ENCODE measurements at places on chromosomes 5 and 9.

GRCh38 chr5:22306011-22306410, 547.1 kb downstream of the CDH12 start:
- no peak for DNase-seq

DNA sequence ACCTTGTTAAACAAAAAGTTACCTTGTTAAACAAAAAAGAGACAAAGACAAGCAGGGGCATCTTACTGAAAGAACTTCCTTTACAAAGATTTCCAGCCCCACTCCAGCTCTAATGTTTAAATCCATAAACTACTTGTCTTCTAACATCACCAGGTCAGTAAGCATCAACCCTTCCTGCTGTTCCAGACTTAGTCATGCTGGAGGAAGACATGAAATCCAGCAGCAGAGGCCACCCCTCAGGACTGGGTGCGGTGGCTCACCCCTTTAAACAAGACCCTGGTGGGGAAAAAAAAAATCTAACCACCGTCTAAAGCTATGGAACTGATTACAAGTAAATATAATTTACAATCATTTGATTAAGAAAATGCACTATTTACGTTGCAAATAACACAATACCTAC, 9.1 kb downstream of the PDCL start:
- DNase-seq = no peak

DNA sequence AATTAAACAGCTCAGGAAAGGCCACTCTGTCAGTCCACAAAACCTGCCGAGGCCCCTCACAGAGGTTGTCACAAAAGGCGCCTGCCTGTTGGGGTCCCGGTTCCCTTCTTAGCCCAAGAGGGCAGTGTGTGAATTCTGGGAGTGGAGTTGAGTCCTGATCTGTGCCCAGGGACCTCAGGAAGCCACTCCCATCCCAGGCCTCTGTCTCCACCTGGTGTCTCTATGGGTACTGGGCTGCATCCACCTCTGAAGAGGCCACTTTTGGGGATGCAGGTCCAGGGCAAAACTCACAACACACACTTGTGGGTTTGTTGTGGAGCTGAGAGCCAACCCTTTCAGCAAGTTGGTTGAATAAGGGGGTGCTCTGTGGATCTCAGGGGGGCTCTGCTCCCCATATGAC, 74.3 kb upstream of the STXBP1 start:
- no peak for DNase-seq

DNA sequence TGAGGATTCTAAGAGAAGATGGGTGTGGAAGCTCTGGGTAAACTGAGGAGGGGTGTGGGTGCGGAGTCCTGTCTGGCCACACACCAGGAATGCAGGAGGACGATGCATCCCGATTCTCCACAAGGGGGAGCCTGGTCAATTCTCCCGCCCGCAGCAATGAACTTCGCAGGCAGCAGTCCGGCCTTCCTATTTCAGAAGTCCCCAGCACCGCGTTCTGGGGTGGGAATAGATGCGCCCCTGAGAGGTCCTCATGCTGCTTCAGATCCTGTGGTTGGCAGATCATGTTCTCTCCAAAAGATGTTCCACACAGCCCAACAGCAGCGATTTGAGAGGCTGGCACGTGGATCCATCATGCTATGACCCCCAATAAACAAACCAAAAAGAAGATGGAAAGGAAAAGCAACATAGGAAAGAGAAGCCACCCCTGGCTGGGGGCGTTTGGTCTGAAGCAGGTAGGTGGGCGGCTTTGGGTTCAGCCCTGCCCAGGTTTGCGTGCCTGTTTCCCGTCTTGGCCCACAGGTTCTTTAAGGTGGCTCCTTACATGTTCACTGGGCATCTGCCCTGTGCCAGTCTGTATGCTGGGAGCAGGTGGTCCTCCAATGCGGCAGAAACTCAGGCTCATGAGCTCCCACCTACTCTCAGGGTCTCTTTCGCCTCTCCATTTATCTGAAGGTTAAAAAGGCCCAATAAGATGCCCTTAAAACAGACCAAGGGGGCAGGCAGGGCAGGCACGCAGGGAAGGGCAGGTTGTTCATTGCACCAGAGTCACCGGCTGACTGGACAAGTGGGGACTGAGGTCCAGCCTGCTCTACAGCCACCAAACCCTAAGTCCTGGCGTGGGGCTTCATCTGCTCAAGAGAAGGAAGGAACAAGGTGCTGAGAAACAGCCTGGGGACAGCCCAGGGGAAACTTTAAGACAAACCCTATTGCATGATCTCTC, 171.6 kb downstream of the PAX5 start:
- no peak for DNase-seq

GRCh38 chr5:180155365-180155926, 53.6 kb downstream of the RASGEF1C start:
- peak; percentile 33 for DNase-seq

- no peak for DNase-seq
Observed at GRCh38 chr5:151155775-151156506, 1.6 kb downstream of the ANXA6 start.

GRCh38 chr5:122137702-122138101, 8.4 kb downstream of the ZNF474 start:
- no peak for DNase-seq

DNA sequence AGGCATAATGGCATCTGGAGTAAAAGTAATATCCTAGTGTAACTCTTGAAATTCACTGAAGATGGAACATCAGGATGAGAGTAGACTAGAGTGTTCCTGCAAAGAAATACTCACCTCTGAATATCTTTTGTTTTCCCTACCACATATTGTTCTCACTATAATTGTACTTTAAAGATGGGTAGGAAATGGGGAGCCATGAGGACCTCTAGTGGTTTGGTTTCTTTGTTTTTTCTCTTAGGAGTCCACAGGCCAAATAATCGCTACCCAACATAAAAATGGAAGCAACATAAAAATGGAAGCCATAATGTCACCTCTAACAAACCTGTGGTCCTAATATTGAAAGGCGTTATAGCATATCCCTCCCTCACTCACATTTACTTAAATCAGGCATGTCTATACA, 2375.8 kb downstream of the MAT2B start:
- no peak for DNase-seq

DNA sequence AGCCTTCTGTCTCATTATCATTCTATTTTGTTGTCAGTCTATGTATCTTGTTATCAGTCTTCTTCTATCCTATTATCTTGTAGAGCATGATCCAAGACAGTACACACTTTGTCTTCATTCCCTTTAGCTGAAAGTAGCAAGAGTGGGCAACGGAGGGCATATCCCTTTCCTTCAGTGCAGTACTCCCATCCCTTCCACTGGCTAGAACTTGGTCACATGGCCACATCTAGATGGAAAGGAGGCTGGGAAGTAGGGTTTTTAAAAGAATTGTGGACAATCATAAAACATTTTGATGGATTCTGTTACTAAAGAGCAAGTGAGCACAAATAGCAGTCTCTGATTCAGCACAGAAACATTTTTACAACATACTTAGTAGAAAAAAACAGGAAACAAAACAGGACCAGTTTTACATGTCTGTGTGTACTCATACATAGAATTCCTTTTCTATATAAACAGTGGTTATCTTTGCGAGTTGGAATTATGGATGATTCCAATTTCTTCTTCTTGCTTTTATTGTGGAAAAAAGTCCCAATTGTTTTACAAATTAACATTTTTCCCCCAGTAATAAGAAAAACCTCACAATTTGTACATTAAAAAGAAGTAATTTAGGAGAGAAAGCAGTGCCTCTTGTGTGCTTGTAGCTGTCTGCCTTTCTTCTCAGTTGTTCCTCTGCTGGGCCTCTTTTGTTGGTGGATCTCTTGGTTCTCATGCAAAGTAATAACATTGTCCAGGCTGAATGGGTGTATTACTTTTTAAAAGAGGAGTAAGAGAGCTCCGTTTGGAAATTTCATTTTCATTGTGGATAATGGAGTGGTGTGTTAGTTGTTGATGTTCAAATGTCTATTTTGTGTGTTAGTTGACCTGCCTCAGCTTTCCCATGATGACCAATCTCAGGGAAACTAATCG, 410.9 kb upstream of the TRPC7 start:
- DNase-seq = no peak

GRCh38 chr5:137379555-137380286, 119.4 kb downstream of the SPOCK1 start:
- DNase-seq = no peak

DNA sequence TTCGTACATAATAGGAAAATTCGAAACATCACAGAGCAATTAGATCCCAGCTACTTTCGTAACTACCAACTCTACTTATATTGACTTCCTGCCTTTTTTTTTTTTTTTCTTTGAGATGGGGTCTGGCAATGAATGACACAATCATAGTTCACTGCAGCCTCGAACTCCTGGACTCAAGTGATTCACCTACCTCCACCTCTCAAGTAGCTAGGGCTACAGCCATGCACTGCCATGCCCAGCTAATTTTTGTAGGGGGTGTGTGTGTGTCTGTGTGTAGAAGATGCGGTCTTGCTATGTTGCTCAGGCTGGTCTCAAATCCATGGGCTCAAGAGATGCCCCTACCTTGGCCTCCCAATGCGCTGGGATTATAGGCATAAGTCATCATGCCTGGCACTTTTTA, 5.8 kb upstream of the PAIP2 start:
- DNase-seq = no peak

DNA sequence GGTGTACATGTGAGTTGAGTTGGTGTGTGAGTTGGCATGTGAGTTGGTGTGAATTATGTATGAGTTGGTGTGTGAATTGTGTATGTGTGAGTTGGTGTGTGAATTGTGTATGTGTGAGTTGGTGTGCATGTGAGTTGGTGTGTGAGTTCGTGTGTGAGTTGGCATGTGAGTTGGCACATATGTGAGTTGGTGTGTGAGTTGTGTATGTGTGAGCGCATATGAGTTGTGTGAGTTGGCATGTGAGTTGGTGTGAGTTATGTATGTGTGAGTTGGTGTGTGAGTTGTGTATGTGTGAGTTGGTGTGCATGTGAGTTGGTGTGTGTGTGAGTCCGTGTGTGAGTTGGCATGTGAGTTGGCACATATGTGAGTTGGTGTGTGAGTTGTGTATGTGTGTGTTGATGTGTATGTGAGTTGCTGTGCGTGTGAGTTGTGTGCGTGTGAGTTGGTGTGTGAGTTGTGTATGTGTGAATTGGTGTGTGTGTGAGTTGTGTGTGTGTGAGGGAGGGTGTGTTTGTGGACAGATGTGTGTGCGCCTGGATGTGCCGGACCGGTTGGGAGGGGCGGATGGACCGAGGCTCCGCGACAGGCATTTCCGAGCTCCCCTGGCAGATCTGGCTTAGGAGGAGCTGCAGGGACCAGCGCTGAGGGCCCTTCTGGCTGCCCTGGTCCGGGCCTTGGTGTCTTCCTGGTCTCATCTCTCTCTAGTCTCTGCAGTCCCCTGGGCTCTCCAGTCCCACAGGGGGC, 162.5 kb upstream of the IER5L start:
- DNase-seq = no peak

DNA sequence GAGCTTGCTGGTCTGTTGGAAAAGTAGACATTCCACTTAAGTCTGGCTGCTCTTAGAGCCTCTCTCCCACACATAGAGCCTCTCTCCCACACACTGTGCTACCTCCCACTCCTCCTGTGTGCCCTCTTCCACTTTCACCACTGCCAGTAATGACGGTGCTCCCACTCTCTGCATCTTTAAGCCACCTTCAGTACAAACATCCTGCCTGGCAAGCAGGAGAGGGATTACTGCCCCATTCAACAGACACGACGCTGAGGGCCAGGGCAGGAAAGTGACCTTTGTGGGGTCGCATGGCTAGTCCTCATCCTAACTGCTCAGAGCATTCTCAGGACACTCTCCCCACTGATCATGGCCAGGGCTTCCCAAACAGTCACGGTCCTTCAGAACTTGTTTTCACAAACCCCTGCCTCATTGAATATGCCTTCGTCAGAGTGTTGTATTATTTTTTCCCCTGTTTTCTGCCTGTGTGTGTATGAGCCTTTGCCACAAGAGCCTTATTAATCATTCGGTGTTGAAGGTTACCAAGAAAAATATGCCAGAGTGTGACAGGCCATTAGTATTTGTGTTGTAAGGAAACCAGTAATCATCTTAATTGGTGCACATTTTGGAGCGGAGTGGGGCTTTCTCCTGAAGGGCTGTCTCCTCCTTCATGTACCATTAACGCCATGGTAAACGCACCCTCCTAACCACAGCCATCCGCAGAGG, 87.1 kb upstream of the SAP30L start:
- DNase-seq = no peak

GRCh38 chr9:127104581-127105311, 17.7 kb downstream of the ANGPTL2 start:
- DNase-seq = no peak

GRCh38 chr9:21381448-21382339, 3.5 kb downstream of the IFNA2 start:
- DNase-seq = no peak

DNA sequence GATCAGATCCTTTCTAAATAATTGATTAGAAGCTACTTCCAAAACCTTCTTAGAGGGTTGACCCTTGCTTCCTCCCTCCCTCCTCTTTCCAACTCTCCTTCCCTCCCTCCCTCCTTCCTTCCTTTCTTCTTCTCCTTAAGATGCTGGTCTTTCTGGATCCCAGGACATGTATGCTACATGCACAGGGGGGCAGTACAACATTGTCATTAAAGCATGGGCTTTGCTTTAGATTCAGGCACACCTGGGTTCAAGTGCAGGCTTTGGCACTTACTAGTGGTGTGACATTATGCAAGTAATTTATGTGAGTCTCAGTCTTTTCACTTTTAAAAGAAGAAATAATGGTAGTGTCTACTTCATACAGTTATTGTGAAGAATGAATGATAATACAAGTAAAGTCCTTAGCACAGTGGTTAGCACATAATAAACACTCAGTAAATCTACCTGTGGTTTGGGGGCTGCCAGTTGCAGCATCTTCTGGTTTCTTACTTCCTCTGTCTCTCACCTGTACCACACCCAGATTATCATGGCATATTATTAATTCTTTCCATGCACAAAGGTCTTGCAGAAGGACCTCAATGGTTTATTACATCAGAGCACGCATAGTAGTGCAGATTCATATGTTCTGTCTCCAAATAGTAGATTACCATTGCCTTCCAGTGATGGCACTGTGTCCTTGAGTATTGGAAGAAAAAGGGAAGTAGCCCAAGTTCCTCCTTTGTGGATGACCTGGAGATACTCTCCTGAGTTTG, 154.1 kb downstream of the ARHGAP26 start:
- DNase-seq = no peak

- DNase-seq = no peak
Observed at GRCh38 chr9:111023128-111023527, 15.1 kb downstream of the LPAR1 start.

GRCh38 chr5:56734091-56734694, 81.2 kb upstream of the MAP3K1 start:
- no peak for DNase-seq

DNA sequence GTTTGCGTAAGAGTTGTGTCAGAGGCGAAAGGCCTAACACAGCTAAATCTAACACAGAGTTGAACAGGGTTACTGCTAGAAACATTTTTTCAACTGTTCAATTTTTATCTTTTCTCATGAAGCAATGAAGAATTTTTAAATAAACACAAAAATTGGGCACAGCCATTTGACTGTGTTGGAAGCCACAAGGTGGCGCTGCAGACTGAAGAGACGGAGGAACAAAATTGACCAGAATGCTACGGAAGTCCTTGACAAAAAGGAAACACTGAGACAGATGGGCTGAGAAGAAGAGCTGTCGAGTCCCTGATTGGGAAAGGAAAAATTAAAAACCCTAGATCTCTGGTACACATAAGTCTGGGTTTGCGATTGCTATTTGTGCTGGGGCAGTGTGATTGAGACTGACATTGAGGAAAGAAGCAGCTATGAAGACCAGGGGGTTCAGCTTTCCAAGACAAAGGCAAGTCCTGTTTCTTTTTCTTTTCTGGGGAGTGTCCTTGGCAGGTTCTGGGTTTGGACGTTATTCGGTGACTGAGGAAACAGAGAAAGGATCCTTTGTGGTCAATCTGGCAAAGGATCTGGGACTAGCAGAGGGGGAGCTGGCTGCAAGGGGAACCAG, at the start of gene PCDHB9:
TSS of gene PCDHB9 (plus strand) at position 265 of the 616 bp plus-strand sequence. CDS start at position 423, 158 bp downstream.
- no peak for DNase-seq

Data from activated CD8-positive, alpha-beta memory T cell treated with anti-CD3 and anti-CD28 coated beads for 24 hours (primary cell).